ENCODE measurements at places on chromosomes 3 and 15.

- DNase-seq, result peak; percentile 39
Measured at GRCh38 chr3:139561959-139562676, 22.6 kb upstream of the RBP1 start.

- DNase-seq, result no peak
Measured at GRCh38 chr3:111965484-111965883, 13.3 kb upstream of the ABHD10 start.

DNA sequence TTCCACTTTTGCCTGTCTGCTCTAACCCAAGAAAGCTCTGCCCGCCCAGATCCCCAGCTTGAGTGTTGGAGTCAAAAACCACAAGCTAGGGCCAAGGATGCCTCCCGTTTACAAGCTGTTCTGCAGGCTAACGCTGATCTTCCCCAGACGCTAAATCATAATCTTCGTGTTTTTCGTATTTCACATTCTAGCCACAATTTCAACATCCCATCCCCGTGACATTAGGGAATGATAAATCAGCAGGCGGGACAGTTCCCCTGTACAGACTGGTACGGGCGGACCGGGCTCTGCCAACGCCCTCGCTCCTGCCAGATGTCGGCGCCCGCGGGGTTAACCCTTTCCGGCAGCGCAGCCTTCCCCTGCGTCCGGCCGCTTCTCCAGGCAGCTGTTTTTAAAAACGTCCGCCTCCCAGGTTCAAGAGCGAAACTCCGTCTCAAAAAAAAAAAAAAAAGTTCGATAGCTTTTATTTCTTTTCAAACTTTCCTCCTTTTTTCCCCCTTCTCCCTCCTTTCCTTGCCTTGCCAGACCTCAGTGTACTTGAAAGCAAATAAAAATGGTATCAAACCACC lies 81.0 kb upstream of the BNC1 start:
- DNase-seq, result no peak

GRCh38 chr15:40242601-40243000 lies 3.7 kb downstream of the PAK6 start:
- DNase-seq, result no peak

- DNase-seq, result no peak
Measured at GRCh38 chr3:155683344-155683720, 61.5 kb downstream of the PLCH1 start.

- no peak for DNase-seq
Measured at GRCh38 chr3:156617145-156617544, 57.2 kb upstream of the TIPARP start.

DNA sequence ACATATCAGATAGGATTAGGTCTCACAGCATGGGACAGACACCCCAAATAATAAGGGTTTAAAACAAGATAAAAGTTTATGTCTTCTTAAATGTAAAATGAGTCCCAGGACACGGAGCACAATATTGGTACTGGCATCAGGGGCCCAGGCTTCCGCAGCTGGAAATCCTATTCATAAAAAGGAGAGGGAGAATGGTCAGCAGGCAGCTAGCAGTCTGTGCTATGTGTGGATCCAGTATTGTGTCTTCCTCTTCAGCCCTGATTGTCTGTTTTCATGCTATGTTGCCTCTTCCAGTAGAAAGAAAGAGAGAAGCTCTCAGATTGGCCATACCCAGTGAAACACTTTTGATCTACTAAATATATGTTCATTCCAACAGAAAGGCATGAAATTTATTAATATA lies 319.3 kb upstream of the SLCO3A1 start:
- no peak for DNase-seq

DNA sequence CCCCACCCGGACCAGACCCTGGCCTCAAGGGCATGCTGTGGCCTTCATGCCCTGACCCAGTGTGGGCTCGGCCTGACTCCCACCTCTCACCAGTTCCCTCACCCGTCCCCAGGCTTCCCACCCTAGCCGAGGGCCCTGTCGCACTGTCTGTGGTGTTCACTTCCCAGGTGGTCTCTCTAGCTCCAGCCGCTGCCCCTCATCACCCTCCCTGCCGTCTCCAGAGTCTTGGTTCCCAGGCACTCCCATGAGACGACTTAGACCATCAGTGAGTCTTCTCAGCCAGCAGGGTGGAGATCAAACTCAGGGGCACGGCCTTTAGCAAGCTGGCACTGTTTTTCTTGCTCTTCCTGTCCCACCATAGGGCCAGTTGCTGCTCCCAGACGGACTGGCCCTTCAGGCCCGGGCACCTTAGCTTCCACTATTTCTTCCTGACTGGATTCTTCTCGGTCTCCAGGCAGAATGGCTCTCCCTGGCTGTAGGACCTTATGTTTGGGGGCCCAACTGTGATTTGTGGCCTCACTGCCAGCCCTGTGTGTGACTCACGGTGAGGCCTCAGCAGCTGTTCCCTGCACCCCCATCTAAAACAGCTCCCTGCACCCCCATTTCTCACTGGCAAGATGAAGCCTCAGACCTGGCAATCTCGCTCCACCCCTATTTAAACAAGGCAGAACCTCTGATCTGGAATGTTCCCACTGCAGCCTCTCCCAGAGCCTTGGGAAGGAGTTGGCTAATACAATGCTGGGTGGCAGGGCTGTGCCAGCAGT lies 9.4 kb upstream of the PCSK6 start:
- no peak for DNase-seq

DNA sequence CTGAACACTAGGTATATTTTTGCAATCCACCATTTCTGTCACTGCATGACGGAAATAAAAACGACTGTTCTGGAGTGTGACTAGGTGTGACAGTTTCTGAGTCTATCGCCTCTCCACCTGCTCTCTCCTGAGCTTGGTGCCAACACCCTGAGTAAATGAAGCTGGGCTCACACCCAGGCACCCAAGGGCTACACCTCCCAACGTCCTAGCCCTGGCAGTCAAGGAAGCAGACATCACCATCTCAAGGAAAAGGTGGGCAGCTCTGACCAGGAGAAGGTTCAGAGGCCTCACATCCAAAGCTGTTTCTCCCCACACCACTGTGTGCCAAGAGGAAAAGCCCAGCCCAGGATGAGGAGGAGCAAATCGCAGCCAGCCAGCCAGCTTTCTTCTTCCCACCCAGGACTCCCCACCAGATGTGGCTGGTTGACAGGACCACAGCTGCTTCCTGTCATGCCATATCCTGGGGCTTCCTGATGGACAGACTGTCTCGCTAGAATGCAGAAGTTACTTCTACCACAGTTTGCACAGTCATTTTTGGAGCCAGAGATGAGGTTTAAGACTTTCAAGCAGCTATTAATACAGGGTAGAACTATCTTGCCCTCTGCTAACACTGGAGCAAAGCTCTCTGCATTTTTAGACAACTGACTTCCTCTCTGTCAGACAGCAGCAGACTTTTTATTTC lies 3.3 kb downstream of the SCAMP2 start:
- no peak for DNase-seq

DNA sequence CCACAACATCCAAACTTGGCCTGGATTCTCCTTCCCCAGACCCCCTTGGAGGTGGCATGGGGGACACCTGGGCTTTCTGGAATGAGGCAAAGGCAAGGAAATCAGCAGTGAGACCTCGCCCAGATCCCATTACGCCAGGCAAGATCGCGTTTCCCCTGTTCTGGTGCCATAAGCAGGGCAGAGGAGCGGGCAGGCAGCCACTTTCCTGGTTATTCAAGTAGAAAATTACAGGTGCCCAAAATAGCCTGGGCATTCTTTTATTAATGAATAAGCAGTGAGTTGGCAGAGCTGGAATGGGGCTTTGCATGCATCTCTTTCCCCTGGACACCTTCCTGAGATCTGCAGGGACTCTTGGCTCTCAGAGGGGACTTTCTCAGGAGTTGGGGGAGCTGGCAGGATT lies 31.5 kb upstream of the FAM107A start:
- peak; percentile 53 for DNase-seq

DNA sequence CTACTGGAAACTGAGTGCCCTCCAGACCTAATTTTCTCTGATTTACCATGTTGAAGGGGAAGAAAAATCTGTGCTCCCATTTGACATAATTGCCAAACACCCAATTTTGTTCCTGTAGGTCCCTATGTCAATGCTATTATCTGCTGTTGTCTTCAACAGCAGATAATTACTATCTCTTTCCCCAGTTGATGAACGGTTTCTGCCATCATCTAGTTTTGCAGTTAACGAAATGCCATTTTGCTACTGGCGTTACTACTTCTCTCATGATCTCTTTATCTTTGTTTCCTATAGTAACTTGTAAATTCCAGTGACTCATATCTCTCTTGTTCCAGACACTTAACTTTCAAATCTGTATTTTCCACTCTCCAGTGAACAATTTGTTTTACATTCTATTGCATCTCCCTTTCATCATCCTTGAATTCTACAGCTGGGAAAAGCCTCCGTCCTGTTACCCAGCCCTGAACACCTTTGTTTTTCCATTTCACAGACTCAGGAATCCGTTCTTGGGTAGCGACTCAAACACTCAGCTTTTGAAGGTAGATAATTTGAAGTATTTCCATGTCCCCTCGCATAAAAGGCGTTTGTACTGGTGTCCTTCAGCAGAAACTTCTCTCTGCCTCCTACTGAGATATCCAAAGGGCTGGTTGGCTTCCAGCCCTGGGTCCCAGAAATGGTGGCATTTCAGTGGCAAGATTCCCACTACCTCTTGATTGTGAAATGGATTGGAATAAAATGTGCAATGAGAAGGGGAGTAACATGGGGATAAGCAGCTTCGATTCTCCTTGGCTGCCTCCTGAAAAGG lies 111.7 kb downstream of the FOXB1 start:
- DNase-seq, result no peak

GRCh38 chr3:17972959-17973906 lies 230.8 kb upstream of the TBC1D5 start:
- no peak for DNase-seq

- DNase-seq, result peak; percentile 55
Measured at GRCh38 chr3:119810018-119810435, 28.1 kb downstream of the NR1I2 start.

DNA sequence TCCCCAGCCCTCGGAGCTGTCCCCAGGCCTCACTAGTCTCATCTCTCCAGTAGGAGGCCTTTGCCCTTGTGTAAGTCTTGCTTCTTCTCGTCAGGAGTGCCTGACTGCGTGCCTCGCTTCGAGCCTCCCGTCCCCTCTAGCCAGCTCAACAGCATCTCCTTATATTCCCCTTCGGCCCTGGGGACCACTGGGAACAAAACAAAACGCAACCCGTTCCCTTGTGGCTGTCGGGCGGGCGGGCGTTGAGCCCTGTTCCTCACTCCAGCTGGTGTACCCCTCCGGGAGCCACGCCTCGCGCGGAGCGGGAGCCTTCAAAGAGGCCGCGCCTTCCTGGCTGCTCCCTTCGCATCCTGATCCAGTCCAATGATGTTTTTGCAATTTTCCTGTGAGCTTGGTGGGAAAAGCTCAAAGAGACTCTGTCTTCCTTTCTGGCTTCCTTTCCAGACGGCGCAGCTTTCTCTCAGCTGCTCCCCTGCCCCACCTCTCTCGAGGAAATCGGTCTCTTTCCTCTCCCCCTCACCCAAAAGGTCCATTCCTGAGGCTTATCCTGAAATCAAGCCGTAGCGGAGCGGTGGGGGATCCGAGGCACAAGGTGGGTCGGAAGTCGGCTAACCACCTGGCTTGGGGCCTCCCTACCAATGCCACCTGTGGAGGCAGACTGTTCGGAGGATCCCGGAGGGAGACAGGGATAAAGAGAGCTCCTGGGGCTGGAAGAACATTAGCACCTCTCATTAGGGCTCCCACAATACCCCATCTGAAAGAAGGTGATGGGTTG lies 33.4 kb upstream of the SRP14 start:
- DNase-seq, result no peak

GRCh38 chr3:24420224-24420623 lies 74.4 kb downstream of the THRB start:
- DNase-seq, result no peak

DNA sequence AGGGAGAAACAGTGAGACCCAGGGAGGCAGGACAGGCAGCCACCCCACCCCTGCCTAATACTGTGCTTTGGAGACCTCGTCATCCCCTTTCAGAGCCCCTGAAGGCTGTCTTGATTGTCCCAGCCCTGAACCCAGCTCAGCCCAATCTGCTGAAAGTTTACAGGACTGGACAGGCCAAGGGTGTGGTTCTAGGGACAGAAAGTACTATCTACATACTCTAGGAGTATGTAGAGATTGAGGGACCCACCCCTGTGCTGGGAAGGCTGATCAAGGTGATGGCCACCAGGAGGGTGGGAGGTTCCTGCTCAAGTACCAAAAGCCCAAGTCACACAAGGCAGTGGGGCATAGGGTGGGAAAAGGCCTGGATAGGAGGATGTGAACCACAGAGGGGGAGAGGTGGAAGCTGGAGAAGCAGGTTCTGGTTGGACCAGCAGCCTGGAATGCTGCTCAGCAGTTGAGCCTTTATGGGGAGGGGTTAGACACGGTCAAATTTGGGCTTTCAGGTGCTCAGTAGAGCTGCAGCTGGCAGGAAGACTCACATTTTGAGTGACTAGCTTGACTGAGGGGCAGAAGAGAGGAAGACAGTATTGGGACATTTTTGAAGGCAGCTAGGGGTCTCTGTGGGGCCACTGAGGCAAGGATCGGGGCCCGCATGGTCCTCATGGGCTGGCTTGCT lies 6.7 kb downstream of the NBEAL2 start:
- no peak for DNase-seq

GRCh38 chr3:108677811-108678210 lies 79.4 kb downstream of the RETNLB start:
- no peak for DNase-seq

- DNase-seq, result no peak
Measured at GRCh38 chr3:56469141-56469540, 874 bp upstream of the ERC2 start.

DNA sequence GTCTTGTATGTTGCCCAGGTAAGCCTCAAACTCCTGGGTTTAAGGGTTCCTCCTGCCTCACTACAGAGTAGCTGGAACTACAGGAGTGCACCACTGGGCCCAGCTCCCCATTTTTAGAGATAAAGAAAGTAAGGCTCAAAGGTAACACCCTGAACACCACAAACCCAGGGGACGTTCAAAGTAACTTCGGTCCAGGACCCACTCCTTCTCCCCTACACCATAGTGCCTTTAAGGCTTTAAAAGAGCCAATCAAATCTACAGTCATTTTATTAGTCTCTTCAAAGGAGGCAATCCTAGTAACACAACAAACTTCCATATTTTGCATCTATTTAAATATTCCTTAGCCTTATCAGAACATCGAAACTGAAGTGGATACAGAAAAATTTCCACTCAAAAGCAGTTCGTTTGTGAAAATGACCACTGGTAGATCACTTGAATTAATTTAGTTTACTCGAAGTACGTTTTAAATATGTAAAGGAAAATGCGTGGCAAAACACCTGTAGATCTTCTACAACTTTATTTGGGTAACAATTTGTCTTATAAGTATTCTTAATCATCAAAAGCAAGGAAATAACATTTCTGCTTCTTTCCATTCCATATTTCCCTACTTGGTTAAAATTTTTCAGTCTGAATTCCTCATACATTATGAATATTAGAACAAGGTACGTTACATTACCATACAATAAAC lies 1.8 kb downstream of the STAG1 start:
- DNase-seq, result no peak

GRCh38 chr15:92140796-92141195 lies 252.9 kb upstream of the ST8SIA2 start:
- DNase-seq, result no peak

DNA sequence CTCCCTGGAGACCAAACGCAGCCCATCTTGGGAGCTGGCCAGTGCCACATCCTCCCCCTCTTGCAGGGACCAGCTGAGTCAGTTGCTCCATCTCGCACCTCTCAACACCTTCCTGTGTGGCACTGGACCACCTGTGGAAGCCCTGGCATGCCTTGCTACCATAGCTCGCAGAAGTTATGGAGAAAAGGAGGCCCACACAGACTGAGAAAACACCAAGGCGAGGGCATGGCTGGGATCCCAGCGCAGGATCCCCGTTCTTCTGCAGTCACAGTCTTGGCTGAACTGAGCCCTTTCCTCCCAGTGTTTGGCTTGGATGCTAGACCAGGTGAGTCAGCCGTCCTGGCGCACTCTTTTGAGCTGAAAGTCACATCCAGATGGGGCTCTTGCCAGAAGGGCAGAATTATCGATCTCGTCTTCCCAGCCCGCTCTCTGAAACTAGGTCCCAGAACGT lies 46.9 kb downstream of the CHRD start:
- no peak for DNase-seq
